ENCODE measurements at places on chromosomes 7 and 10. TPM values are rescaled to one million over a fixed set of nuclear protein-coding genes. Genes with fewer than 3 reads are reported as not detected.

The ITGA8 gene
- 46.2 TPM for total RNA-seq

DNA sequence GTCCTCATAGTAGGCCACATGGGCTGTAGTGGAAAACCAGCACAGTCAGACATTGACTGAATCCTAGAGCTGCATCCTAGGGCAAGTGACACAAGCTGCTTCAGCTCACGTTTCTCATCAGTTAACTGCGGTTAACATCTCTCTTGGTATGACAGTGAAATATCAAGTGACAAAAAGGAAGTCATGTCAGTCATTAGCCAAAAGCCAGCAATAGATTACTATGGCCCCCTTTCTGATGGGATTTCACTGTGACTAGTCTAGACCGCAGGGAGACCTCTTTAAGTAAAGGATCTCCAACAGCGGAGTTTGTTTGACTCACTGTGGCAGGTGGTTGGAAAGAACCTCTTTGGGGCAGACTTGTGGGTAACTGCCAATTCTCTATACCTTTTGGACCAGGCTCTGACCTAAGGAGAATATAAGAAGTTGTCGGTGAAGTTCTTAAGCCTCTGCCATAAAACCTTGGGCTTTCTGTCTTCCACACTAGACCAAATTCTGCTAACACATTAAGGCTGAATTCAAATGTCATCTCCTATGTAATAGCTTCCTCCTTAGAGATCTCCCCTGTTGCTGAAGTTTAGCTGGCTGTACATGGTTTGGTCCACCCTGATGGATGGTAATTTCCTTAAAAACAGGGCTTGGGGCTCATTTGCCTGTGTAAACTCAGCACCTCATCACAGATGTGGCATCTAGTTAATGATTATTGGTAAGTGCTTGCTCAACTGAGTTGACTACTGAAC is 115.3 kb downstream of the SGMS1 start:
- peaks cover 38% of the 10 kb centered on the region for H3K4me1 ChIP-seq
- no peak overlapping the region for H3K4me3 ChIP-seq
- DNase-seq: no peak
- no peaks in the 10 kb centered on the region for H3K36me3 ChIP-seq
- H3K27me3 ChIP-seq: no peaks in the 10 kb centered on the region
- H3K27ac ChIP-seq: no peak overlapping the region

GRCh38 chr10:77371848-77372799 is 265.5 kb downstream of the KCNMA1 start:
- no peak for DNase-seq
- no peaks in the 10 kb centered on the region for H3K4me1 ChIP-seq
- no peaks in the 10 kb centered on the region for H3K36me3 ChIP-seq
- no peak overlapping the region for H3K27ac ChIP-seq
- H3K4me3 ChIP-seq: no peak overlapping the region
- H3K27me3 ChIP-seq: peaks cover 7% of the 10 kb centered on the region

DNA sequence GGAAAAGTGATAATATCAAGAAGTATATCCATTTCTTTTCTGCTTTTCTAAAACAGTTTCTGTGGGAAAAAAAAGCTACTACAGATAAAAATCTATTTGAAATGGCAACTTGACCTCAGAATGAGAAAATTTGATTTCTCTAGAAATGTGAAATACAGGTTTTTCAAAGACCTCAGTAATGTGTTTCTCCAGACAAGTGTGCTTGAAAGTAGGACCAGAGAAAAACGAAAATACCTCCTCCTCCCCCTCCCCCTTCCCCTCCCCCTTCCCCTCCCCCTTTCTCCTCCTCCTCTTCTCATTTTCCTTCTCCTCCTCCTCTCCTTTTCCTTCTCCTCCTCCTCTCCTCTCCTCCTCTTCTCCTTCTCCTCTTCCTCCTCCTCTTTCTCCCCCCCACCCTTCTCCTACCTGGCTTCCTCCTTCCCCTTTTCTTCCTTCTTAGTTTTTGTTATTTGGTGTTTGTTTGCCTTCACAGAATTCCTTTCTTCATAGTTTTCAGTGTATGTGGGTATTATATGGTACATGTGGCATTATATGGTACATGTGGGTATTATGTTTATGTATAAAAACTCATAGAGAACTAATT is 179.4 kb downstream of the CDK14 start:
- H3K27ac ChIP-seq: no peak overlapping the region
- no peaks in the 10 kb centered on the region for H3K27me3 ChIP-seq
- no peaks in the 10 kb centered on the region for H3K36me3 ChIP-seq
- H3K4me1 ChIP-seq: no peaks in the 10 kb centered on the region

DNA sequence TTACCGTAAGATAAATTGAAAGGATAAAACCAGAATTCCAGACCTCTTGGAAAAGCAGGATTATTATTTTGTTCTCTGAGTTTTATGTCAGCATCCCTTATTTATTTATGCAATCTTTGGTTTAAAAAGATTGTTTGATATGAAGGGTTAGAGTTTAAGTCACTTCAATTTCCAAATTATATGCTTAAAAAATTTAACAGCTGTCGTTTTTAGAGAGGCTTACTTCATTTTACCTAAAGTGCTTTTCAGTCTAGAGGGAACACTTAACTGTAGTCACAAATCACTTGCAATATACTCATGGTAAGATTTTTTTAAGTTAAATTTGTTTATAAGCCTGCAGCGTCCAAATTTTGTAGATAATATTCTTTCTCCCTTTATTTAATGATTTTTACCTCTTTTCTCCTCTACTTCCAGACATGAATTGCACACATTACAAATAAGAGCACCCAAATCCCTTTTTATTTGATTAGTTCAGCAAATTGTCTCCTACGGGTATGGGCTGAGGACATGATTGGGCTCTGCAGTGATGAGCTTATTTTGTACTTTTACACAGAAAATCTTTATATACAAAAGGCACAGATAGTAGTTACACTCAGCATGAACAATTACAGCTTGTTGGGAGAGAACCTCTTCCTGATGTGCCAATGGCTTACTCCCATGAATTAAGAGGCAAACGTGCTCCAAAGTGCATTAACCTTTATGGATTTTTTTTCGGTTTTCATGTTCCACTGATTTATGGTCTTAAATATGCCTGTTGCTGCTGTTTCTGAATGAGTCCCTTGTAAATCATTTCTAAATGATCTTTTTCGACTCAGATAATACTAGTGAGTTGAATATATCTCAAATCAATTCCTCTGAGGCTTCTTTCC is 319.3 kb upstream of the LRGUK start:
- H3K4me3 ChIP-seq: no peak overlapping the region
- no peak for DNase-seq
- no peaks in the 10 kb centered on the region for H3K36me3 ChIP-seq
- no peaks in the 10 kb centered on the region for H3K27me3 ChIP-seq
- H3K4me1 ChIP-seq: no peaks in the 10 kb centered on the region

- no peak for DNase-seq
- no peaks in the 10 kb centered on the region for H3K4me1 ChIP-seq
- H3K4me3 ChIP-seq: no peak overlapping the region
- no peak overlapping the region for H3K27ac ChIP-seq
Measured at GRCh38 chr10:73838827-73839226, 27.4 kb upstream of the NDST2 start.

- no peaks in the 10 kb centered on the region for H3K4me1 ChIP-seq
- no peak overlapping the region for H3K4me3 ChIP-seq
- no peak for DNase-seq
- H3K36me3 ChIP-seq: no peaks in the 10 kb centered on the region
Measured at GRCh38 chr10:54708021-54708420, 93.0 kb downstream of the PCDH15 start.

DNA sequence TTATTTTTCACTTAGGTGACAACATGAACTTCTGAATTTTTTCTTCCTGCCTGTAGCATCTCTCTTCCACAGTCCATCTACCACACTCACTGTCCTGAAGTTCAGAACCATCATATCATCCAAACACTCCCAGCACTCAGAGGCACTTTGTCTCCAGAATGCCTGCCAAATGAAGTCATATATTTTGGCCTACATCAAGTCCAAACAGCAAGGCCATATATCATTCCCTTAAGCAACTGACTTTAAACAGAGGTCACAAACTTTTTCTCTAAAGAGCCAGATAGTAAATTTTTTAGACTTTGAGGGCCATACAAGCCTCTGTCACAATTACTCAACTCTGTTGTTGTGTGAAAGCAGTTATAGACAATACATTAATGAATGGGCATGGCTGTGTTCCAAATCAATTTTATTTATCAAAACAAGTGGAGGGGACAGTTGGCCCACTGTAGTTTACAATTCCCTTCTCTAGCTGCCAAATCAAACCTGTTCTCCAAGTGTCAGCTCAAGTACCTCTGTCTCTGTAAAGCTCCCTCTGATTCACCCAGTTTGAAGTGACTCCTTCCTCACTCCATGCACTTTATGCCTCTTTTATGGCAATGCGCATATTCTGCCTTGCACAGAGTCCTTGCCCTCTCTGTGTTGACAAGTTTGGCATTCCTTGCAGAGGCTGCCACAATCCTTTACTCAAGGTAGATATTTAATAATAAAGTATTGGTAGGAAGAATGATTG is 305.7 kb downstream of the FZD1 start:
- no peaks in the 10 kb centered on the region for H3K4me1 ChIP-seq
- no peaks in the 10 kb centered on the region for H3K36me3 ChIP-seq
- no peak overlapping the region for H3K4me3 ChIP-seq
- DNase-seq: no peak
- no peaks in the 10 kb centered on the region for H3K27me3 ChIP-seq

GRCh38 chr7:91674470-91674869 is 206.0 kb downstream of the MTERF1 start:
- no peaks in the 10 kb centered on the region for H3K36me3 ChIP-seq
- H3K27ac ChIP-seq: no peak overlapping the region
- DNase-seq: no peak
- H3K4me1 ChIP-seq: no peaks in the 10 kb centered on the region

GRCh38 chr7:123643495-123644441 is 11.9 kb upstream of the LMOD2 start:
- no peak overlapping the region for H3K4me3 ChIP-seq
- H3K4me1 ChIP-seq: no peaks in the 10 kb centered on the region
- no peaks in the 10 kb centered on the region for H3K27me3 ChIP-seq
- H3K27ac ChIP-seq: peak overlapping the region; percentile 47
